ENCODE measurements at places on chromosomes 13 and 19.
A peak's percentile ranks its signal among the peaks of the same experiment; 100 is the strongest.

GRCh38 chr13:28637714-28638355 is 21.1 kb upstream of the POMP start:
- no peak for DNase-seq

- no peak for DNase-seq
Measured at GRCh38 chr19:40321566-40322270, 26.5 kb downstream of the C19orf47 start.

DNA sequence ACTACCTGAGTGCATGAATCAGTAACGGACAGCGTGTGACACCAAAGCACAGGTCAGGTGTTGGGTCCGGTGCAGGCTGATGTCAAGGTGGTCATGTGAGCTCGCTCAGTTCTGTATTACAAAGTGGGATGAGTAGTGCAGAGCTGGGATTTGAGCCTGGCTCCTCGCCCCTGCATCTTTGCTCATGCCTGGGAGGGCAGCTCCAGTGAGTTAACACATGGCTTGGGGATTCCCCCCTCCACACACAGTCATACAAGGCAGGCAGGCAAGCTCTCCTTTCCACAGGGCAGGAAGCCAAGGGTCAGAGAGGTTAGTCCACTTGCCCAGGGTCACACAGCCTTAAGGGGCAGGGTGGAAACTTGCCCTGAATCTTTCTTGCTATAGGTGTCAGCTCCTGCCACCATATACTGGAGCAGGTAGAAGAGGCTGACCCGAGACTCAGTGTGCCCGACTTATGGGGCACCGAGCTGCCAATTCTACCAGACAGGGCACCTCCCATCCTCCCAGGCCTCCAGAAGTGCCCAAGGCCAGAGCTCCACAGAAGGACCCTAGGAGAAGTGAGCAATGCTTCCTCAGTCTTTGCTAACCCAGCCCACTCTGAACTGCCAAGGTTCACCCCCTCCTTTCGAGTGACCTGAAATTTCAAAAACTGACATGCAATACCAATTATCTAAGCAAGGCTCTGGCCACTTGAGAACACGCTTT is 35.4 kb downstream of the ZNF787 start:
- DNase-seq = no peak

- DNase-seq = no peak
Measured at GRCh38 chr19:39004403-39004802, 27.9 kb downstream of the FBXO27 start.

- DNase-seq = no peak
Measured at GRCh38 chr19:33826521-33826920, 29.9 kb downstream of the KCTD15 start.

- DNase-seq = no peak
Measured at GRCh38 chr13:113660066-113660465, 2.1 kb upstream of the ATP4B start.

GRCh38 chr13:60494296-60494695 is 97.3 kb downstream of the TDRD3 start:
- DNase-seq = no peak

GRCh38 chr19:23263870-23264590 is 13.8 kb upstream of the ZNF724 start:
- DNase-seq = no peak

GRCh38 chr19:51531349-51532315 is at the start of gene SIGLEC6:
Gene SIGLEC6, minus strand, starts transcription at chr19:51531670. Its CDS starts 22 bp downstream, at chr19:51531648.
- DNase-seq = peak; percentile 16

- no peak for DNase-seq
Measured at GRCh38 chr13:100214886-100215285, 126.0 kb downstream of the PCCA start.

- DNase-seq = no peak
Measured at GRCh38 chr13:112104881-112105234, 37.9 kb downstream of the SOX1 start.

GRCh38 chr19:57395710-57396109 is 6.1 kb downstream of the ZNF548 start:
- no peak for DNase-seq

DNA sequence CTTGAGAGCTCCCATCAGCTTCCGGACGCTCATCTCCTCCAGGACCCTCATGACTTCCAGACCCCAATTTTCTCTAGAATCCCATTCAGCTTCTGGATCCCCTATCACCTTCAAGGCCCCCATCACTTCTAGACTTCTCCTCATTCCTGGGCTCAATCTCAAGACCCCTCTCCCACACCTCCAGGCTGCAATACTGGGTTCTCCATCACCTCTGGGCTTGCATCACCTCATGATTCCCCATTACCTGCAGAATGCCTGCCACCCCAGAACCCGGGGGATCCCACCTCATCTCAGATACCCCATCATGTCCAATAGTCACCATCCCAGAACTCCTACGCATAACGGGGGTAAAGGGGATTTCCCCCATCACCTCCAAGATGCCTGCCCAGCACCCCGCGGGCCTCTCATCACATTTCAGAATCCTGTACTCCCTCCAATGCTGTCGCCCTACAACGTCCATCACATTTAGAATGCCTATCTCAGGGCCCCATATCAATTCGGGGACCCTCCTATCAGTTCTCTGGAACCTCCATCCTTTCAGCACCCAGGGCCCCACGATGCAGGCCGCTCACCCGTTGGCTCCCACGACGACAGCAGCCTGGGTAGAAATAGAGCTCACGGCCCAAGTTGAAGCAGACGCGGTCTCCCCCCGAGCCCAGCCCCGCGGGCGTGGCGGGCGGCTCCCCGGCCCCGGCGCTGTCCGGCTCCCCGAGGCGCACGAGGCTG is 738 bp downstream of the DMWD start:
- DNase-seq = peak; percentile 31

- peak; percentile 44 for DNase-seq
Measured at GRCh38 chr19:20247016-20247683, 80.1 kb downstream of the ZNF486 start.

- DNase-seq = no peak
Measured at GRCh38 chr19:55287361-55288079, 3.7 kb downstream of the BRSK1 start.

DNA sequence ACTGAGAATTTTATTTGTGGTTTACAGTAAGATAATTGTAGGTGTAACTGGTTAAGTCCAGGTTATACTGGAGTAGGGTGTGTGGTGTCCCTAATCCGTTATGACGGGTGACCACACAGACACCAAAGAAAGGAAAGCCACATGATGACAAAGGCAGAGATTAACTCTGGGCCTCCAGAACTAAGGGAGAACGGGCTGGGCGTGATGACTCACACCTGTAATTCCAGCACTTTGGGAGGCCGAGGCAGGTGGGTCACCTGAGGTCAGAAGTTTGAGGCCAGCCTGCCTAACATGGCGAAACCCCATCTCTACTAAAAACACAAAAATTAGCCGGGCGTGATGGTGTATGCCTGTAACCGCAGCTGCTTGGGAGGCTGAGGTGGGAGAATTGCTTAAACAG is 10.2 kb upstream of the FUT2 start:
- DNase-seq = no peak

GRCh38 chr13:102597029-102597961 is 509 bp downstream of the TPP2 start:
- DNase-seq = peak; percentile 34

- no peak for DNase-seq
Measured at GRCh38 chr13:21055511-21056045, 5.8 kb downstream of the LATS2 start.

DNA sequence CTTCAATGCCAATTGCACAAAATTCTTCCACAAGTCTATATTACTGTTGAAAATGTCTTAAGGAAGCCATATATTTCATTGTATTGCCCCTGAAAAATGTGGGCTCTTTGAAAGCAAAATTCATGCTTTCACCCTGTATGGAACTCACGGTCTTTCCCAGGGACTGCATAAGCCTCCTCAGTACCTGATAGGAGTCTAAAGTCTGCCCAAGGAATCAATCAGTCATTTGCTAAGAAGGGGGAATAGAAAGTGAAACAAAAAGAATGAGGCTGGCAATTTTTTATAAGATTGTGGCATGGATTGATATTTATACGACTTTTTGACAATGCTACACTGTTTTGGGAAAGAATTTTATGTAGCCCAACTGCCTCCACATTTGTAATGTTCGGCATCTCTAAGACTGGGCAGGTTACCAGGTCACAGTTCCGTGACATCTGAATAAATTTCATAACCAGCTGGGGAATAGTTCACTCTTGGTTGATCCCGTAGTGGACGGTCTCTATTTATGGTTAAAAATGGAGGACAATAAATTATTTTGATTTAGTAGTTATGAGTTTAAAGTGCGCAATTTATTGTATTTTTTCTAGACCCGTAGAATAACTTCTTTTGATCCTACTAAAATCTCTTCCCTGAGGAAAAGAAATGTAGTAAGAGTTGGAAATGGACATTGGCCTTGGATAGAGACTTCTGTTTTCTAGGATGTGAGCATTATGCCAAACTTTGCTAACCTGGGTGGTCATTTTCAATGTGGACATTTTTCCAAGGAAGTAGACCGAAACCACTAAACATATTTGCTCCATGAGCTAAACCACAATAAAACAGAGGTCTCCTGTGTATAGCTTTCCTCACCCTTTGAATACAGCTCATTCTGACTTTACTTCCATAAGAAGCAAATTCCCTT is 1585.4 kb downstream of the EFNB2 start:
- DNase-seq = no peak

GRCh38 chr19:37077501-37077933 is 716 bp upstream of the ZNF420 start:
- no peak for DNase-seq

- DNase-seq = no peak
Measured at GRCh38 chr13:89239361-89240127, 1568.4 kb downstream of the SLITRK5 start.

GRCh38 chr13:37403776-37404527 is 194.6 kb downstream of the POSTN start:
- DNase-seq = no peak

DNA sequence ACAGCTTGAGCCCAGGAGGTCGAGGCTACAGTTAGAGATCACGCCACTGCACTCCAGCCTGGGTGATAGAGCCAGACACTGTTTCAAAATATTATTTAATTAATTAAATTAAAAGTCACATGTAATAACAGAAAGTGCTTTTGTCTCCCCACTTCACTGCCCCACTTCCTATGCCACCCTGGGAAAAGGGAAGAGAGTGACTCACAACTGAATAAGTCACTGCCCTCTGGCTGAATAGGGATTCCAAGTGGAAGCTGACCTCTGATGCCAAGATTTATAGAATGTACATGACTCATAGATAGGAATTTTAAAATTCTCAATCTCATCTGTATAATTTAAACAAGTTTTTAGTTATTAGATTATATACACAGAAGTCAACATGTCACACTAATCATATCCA is 22.2 kb upstream of the ERVV-1 start:
- no peak for DNase-seq

GRCh38 chr19:30446850-30447552 is 74.8 kb downstream of the ZNF536 start:
- DNase-seq = no peak

DNA sequence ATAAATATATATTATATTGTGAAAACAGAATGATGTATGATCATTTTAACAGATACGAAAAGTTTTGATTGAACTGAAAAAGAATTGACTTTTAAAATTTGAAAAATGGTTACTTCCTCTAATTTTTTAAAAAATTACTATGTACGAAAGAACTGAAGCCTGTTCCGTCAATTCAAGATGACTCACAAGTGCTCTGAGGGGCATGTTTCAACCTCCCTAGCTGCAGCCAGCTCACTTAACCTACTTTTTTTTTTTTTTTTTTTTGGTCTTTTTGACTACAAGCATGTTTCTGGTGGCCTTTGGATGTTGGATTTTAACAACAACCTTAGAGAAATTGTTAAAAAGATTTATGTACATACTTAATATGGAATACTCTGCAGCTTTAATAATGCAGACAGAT is 1139.3 kb downstream of the DIAPH3 start:
- no peak for DNase-seq

DNA sequence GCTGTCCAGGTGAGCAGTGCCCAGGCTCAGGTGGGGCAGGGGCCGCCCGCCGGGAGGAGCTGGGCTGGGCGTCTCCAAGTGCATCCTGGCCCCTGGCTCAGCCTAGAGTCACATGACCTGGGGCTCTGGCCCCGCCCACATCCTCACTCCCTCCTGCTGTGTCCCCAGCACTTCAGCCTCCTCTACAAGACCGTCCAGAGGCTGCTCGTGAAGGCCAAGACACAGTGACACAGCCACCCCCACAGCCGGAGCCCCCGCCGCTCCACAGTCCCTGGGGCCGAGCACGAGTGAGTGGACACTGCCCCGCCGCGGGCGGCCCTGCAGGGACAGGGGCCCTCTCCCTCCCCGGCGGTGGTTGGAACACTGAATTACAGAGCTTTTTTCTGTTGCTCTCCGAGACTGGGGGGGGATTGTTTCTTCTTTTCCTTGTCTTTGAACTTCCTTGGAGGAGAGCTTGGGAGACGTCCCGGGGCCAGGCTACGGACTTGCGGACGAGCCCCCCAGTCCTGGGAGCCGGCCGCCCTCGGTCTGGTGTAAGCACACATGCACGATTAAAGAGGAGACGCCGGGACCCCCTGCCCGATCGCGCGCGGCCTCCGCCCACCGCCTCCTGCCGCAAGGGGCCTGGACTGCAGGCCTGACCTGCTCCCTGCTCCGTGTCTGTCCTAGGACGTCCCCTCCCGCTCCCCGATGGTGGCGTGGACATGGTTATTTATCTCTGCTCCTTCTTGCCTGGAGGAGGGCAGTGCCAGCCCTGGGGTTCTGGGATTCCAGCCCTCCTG is 16.8 kb upstream of the CELF5 start:
- no peak for DNase-seq

DNA sequence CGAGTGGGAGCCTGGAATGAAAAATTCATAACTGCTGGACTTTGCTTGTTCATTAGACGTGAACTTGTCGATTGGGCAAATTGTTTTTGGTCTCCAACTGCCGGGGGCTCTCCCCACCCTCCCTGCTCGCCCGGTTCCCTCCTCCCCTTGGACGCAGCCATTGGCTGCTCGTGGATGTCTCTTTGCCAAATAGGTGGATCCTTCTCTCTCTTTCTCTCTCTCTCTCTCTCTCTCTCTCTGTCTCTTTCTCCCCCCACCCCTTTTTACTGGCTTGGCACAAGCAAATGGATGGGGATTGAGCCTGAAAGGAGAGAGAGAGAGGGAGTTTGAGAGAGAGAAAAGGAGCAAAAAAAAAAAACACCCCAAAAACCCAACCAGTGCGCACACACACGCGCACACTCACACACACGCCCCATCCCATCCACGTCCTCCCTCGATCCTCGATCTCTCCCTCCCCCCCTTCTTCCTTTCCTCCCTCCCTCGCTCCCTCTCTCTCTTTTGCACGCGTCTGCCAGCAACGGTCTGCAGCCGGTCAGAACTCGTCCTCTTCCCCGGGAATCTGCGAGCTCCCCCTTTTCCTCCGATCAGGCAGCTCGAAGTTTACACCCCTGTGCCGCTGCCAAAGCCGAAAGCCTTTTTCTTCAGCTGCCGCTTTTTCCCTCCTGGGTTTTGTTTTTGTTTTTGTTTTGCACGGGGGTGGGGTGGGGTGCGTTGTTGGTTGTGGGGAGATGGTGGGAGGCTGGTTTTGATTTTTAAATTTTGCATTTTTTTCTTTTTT is 27.8 kb downstream of the NFIX start:
- DNase-seq = no peak

- no peak for DNase-seq
Measured at GRCh38 chr19:27971071-27971470, 1241.9 kb downstream of the UQCRFS1 start.

GRCh38 chr19:47322058-47322457 is 9.9 kb upstream of the C5AR2 start:
- DNase-seq = no peak

- DNase-seq = no peak
Measured at GRCh38 chr13:79710376-79710775, 229.4 kb downstream of the NDFIP2 start.

Data from stimulated activated CD4-positive, alpha-beta T cell treated with anti-CD3 and anti-CD28 coated beads, Interleukin-2, amount 100 ng/mL, for 24 hours (primary cell).